ENCODE measurements at places on chromosomes 7 and 10.

GRCh38 chr10:77600640-77601039, 37.0 kb downstream of the KCNMA1 start:
- DNase-seq = no peak

DNA sequence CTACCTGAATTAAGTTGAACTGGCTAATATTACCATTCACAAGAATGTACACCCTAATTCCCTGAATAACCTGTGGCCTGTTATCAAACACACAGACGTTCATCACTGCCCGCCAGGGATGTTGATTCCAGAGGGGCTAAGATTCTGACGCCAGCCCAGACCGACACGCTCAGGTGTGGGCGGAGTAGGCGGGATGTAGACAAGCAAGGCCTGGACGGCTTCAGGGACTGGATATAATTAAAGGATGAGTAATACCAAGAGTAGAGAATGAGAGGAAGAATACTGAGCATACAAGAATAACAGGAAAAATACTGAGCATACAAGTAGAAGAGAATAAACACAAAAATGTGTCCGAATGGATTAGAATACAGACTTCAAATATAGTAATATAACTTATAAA, 29.0 kb downstream of the CUBN start:
- no peak for DNase-seq

- DNase-seq = no peak
Measured at GRCh38 chr7:12244694-12245093, 33.6 kb downstream of the TMEM106B start.

DNA sequence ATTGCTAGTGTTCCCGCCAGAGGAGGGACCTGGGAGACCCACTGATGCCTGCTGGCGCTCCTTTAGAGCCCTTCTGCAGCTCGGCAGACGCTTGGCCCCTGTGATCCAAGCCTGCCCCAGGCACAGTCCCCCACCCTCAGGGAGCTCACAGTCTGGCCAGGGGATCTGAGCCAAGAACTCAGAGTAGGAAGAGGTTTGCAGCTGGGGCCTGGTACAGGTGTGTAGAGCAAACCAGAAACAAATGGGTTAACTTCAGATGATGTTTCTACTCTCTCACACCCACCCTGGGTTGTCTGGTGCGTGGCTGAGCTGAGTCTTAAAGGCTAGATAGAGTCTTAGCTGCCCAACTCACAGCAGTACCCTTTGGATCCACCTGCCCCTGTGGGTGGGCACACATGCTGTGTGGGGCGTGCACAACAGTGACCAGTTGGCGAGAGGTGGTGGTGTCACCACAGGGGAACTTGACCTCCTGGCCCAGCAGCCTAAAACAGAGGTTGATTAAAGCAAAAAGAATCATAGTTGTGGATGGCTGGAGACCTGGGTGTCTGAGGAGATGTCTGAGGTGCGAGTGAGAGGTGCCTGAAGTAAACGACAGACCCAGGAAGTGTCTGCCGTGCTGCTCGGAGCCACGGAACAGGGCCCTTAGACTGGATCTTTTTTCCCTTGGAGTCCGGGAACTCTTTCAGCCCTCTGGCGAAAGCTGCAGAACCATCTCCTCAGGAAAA, 31.2 kb upstream of the SRGN start:
- DNase-seq = peak; percentile 59

- DNase-seq = no peak
Measured at GRCh38 chr7:111931016-111931517, 275.1 kb downstream of the DOCK4 start.

DNA sequence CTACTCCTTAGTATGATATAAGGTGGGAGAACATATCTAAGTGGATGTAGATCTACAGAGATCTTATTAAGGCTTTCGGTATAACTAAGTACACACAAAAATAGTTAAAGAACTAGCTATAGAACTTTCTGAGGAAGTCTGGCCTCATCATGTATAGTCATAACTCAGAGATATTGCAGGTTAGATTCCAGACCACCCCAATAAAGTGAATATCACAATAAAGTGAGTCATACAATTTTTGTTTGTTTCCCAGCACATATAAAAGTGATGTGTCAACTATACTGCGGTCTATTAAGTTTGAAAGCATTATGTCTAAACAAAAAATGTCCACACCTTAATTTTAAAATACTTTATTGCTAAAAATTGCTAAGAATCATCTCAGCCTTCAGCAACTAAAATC, 24.7 kb upstream of the SEMA3A start:
- DNase-seq = no peak

GRCh38 chr7:155947051-155947450, 134.8 kb upstream of the SHH start:
- peak; percentile 97 for DNase-seq

GRCh38 chr10:13483951-13484350, 44.9 kb downstream of the BEND7 start:
- DNase-seq = no peak

- DNase-seq = no peak
Measured at GRCh38 chr10:73819513-73820093, 8.2 kb upstream of the NDST2 start.

- no peak for DNase-seq
Measured at GRCh38 chr7:143884969-143885559, 16.9 kb downstream of the TCAF1 start.

GRCh38 chr10:98572594-98572993, 125.9 kb upstream of the HPS1 start:
- DNase-seq = no peak

GRCh38 chr7:127362364-127363027, 30.0 kb downstream of the ZNF800 start:
- no peak for DNase-seq

DNA sequence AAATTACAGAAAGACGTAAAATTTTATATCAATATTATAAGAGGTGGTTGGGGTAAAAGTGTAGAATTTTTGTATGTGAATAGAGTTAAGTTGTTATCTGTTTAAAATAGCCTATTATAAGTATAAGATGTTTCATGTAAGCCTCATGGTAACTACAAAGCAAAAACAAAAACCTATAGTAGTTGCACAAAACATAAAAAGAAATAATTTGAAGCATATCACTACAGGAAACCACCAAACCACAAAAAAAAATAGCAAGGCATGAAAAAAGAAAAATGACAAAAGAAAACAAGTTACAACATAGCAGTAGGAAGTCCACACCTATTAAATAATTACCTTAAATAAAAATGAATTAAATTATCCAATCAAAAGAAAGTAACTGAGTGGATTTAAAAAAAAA, 12.4 kb upstream of the GSTK1 start:
- DNase-seq = no peak

DNA sequence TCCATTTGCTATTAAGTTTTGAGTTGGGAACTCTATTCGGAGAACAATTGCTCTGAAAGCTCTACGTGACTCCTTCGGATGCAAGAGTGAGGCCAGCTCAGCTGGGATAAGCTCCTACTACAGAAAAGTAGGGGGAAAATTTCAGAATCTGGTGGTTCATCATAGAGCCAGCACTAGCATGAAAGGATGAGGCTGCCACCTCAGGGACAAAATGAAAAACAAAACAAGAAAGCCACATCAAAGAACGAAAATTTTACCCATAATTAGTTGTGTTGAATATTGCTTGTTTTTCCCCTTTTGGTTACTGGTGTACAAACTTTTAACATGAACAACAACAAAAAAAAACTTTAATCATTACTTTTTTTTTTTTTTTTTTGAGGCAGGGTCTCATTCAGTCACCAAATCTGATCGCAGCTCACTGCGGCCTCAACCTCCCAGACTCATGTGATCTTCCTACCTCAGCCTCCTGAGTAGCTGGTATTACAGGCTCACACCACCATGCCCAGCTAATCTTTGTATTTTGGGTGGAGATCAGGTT, 39.7 kb upstream of the NFE2L3 start:
- no peak for DNase-seq

DNA sequence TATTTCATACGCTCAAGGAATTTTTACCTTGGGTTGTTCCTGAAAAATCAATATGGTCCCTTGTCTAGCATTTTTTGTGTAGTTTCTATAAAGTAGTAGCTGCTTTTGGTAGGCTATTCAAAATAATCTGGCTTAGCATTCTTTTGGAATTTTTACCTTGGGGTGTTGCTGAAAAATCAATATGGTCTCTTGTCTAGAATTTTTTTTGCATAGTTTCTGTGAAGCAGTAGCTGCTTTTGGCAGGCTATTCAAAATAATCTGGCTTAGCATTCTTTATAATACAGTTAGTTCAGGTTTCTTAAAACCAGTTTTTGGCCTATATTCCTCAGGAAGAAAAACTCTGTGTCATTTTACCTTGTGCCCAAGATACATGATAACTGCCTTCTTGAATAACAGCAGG, 301.9 kb downstream of the SUGCT start:
- DNase-seq = peak; percentile 7

DNA sequence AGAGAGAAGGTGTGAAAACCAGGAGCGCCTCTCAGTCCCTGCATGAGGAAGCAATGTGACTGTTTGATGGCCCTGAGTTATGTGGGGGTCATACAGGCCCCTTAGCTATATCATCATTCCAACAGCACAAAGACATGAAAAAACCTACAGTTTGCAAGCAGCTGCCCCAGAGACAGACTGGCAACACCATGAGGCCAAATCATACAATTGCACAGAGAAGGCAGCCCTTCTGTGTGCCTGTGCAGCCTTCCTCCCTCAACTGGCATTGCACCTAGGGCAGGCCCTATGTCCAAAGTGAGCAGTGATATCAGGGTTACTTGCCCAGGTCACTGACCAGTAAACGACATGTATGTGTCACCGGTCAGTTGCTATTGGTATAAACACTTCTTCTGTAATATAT, 41.6 kb downstream of the GPRIN2 start:
- no peak for DNase-seq

GRCh38 chr10:128463991-128464760, 338.0 kb upstream of the MKI67 start:
- DNase-seq = peak; percentile 7

DNA sequence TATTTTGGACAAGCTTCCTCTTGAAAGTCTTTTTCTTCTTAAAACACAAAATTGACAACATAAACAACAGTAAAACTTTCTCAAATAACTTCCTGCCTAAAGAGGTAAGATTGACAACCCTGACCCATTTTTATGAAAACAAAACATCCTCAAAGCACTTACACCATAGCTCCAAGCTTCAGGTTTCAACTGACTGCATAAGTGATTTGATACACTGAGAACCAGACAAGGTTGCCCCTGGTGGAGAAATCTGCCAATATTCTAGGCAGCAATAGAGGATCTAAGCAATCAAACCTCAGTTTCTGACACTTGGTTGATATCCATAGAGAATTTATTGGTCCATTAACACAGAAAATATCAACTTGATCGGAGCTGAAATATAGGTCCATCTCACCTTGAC, 147.8 kb downstream of the ELAPOR2 start:
- peak; percentile 5 for DNase-seq

- DNase-seq = no peak
Measured at GRCh38 chr10:73410897-73411296, 3.0 kb downstream of the ANXA7 start.

DNA sequence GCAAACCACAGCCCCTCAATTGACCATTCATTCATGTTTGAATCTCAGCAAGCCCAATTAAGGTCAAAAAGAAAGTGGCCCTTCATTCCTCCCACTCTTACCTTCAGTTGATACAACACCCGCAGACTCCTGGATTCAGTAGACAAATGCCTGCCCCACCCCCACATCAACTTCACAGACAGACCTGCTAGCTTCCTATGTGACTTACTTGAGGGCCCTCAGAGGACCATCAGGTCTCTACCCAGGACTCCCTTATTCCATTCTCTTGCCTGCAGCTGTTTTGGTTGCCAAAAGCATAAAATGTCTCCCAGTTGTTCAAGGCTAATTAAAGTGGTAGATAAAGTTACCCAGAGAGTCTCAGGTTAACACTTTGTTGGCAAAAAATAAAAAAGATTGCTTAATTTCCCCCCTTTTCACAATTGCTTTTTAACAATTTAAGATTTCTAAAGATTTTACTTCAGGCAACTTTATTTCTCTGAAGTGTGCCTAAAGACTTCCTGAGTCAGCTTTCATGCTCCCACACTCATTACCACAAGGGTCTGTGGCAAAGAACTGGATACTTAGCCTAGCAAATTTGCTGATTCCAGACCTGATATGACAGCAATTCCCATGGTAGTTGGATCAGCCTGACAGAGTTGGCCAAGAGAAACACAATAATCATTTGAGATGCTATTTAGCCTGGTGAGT, 3.3 kb upstream of the MTERF1 start:
- DNase-seq = peak; percentile 63

GRCh38 chr10:4176500-4177281, 391.7 kb upstream of the KLF6 start:
- no peak for DNase-seq

GRCh38 chr7:157499121-157499834, 162.5 kb downstream of the DNAJB6 start:
- no peak for DNase-seq

DNA sequence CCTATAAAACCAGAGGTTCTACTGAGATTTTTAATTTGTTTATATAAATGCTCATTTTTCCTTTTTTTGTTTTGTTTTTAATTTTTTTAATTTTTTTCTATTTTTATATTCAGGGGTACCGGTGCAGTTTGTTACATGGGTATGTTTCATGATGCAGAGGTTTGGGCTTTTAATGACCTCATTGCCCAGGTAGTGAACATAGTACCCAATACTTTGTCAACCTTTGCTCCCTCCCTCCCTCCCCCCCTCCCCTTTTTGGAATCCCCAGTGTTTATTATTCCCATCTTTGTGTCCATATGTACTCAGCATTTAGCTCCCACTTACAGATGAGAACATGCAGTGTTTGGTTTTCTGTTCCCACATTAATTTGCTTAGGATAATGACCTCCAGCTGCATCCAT, 94.4 kb upstream of the NEBL start:
- DNase-seq = no peak
